ENCODE measurements at places on chromosomes 3 and 15.

DNA sequence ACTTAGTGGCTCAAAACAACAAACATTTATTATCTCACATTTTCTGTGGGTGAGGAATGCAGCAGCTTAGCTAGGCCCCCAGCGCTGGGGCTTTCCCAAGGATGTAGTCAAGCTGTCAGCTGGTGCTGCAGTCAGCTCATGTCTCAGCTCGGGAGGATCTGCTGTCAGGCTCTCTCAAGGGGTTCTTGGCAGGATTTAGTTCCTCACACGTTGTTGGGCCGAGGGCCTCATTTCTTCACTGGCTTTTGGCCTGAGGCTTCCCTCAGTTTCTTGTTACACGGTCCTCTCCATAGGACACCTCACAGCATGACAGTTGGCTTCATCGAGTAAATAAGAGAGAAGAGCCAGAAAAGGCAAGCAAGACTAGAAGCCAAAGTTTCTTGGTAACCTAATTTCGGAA is 13.7 kb upstream of the U2SURP start:
- peak; percentile 16 for DNase-seq

- peak; percentile 17 for DNase-seq
Measured at GRCh38 chr3:23991683-23992628, 46.9 kb downstream of the NR1D2 start.

GRCh38 chr3:1696669-1697275 is 401.9 kb upstream of the CNTN4 start:
- no peak for DNase-seq

DNA sequence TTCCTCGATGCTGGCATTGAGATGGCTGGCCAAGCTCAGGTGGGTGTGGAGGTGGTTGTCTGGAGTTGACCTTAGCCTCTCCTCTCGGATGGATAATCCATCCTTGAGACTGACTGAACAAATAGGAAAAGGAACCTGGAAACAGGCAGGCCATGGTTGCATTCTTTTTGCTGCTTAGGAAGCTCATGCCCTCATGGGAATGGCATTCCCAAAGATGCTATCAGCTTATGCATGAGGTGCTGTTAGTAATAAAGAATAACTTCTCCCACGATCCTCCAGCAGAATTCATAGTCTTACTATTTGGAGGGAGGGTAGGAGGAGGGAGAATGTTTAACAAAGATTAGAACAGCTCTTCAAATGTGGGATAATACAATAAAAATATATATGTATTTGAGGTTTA is 303.0 kb upstream of the TPM1 start:
- DNase-seq = peak; percentile 70

Measured in hepatic stellate cell (primary cell).